Activated T-helper 1 cell treated with Interleukin-2 at 50 U/mL for 16 hours (primary cell): ENCODE measurements at places on chromosomes 12 and 14.

GRCh38 chr14:47606566-47606965, 68.8 kb downstream of the MDGA2 start:
- DNase-seq = no peak

DNA sequence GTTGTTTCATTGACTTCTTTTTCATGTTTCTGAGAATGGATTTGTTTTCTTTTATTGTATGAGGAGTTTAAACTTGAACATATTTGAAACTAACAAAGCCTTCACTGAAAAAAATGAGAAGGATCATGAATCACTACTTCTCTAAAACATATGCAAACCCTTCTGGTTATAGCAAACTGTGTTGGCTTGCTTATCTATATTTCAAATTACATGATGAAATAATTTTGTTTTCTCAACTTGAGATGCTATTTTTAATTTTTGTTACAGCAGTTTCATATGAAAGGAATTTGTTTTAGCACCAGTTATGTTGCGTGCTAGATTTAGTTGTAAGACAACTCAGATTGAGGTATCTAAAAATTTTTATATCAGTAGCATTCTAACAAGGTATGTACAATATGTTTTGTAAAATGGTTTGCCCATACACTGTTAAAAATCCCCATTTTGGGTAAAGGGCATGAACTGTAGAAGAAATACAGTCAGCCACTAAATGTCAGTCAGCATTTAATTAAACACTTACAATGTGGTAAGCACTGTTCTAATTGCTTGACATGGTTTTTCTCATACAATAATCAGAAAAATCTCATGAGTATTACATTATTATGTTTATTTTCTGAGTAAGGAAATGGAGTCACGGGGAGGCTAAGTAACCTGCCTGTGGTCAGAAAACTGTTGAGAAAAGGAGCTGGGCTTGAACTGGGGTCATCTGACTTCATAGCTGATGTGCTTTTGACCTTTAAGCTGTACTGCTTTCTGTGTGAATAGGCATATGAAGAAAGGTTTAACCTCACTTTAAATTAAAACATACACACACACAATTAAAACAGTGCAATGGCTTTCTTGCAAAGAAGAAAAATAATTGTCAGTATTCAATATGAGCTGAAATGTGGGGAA, 105.7 kb downstream of the PLEKHA5 start:
- no peak for DNase-seq

DNA sequence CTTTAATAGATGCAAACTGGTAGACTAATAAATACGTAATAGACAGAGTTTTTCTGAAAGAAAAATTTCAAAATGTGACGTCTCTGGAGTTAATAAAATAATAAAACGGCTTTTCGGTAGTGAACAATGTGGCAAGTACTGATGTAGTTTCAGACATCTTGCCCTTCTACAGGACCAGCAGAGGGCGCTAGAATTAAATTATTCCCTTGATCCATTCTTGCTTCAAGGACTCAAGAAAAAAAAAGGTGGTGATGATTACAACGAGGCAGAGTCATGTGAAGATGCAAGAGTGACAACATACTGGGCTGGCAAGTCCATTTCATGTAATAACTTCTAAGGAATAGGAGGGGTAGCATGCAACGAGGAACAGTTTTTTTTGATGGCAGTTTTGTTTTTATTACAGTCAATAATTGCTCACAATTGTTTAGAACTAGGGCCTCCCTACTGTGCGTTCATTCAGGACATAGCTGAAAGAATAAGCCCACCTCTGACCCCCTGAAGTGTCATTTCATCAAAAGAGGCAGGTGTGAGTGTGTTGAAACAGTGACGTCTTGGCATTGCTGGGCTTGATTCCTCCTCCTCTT, 101.0 kb upstream of the GZMB start:
- DNase-seq = no peak

GRCh38 chr14:96162741-96163140, 41.9 kb upstream of the BDKRB2 start:
- no peak for DNase-seq

DNA sequence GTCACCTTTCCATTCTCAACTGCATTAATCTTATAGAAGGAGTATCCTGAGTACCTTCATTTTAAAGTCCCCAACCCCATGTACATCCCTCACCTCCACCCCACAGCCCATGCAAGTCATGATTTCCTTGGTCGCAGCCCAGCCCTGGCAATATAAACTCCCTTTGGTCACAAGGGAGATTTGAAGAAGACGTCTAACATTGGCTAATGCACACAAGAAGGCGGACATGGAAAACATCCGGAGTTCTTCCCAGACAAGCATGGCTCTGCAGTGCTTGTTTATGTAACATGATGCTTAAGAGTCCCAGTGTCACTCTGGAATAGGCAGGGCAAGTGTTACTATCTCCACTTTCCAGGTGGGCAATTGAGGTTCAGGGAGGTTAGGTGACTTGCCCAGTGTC, 277.6 kb downstream of the DPF3 start:
- DNase-seq = no peak
